Naive thymus-derived CD4-positive, alpha-beta T cell (primary cell): ENCODE measurements at places on chromosomes 2 and 18.

DNA sequence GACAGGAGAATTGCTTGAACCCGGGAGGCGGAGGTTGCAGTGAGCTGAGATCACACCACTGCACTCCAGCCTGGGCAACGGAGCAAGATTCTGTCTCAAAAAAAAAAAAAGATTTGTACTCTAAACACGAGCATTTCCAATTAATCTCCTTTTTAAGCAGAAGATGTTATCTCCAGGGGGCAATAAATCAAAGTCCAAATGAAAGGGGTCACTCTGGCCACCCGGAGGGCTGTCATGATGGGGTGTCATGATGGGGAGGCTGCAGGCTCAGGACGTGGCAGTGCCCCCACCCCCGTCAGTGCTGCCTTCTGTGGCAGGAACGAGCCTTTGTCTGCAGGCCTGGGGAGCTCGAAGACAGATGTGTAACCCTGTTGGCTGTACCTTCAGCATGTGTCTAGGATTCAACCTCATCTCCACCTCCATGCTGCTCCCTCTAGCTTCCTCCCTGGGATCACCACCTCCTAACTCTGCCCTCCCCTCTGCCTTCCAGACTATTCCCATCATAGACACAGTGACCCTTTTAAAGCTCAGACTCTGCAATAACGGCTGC is 76.9 kb upstream of the YWHAQ start:
- DNase-seq = no peak

DNA sequence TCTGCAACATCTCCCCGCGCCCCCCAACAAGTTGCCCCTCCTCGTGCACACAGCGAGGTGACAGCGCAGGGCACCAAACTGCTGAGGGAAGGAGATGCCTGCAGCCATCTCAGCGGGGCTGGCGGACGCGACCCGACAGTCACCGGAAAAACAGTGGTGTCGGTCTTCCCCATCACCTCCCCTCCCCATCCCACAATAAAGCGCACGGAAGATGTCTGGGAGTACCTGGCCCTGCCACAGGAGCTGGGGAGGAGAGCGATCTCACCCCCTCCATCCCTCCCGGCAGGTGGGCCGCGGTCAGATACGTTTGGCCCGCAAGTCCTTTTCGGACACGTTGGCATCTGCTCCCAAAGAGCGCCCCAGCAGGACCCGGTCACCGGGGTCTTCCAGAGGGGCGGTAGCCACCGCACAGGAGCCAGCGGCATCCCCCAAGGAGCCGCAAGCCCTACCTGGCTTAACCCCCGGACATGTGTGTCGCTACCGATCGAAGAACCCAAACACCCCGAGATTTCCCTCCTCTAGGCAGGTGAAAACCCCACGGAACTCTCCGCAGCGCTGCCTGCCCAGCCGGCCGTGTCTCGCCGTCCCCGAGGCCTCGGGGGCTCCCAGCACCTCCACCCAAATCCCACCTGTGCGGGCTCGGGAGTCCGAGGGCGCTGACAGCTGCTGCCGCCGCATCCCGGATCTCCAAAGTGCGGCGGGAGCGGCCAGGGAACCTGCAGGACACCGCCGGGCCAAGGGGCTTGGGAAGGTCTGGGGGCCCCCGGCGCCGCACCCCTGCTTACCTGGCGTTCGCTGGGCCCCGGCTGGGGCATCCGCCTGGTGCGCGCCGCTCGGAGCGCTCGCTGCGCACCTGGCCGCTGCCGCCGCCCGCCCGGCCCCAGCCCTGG is 657 bp downstream of the ATP8B1 start:
- no peak for DNase-seq

- DNase-seq = no peak
These were observed 41.5 kb downstream of the YES1 start for GRCh38 chr18:770583-770961.

GRCh38 chr2:26424221-26424620 is 22.5 kb downstream of the DRC1 start:
- DNase-seq = no peak

GRCh38 chr2:221005338-221005737 is 566.8 kb downstream of the EPHA4 start:
- no peak for DNase-seq

DNA sequence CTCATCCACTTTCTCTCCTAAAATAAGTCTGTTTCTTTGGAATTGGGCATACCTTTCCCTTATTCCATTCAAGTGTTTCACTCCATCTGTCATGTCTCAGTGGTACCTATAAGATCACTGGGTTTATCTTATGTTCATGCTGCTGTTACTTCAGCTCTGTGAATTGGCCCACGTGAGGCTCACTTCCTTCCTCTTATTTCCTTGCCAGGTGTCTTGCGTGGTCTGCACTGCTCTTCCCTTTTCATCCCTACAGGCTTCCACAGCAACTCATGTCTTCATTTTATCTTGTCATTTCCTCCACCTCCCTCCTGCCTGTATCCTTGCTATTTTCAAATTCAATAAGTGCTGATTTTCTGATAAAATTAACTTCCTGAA is 159.1 kb upstream of the ALPP start:
- no peak for DNase-seq

GRCh38 chr2:23091900-23092299 is 293.1 kb upstream of the KLHL29 start:
- no peak for DNase-seq

- no peak for DNase-seq
These were observed 4.8 kb downstream of the ONECUT2 start for GRCh38 chr18:57439985-57440330.

- no peak for DNase-seq
These were observed 27.1 kb downstream of the NCK2 start for GRCh38 chr2:105771836-105772235.
